ENCODE measurements at places on chromosomes 7 and 10.
A peak's percentile ranks its signal among the peaks of the same experiment; 100 is the strongest.

GRCh38 chr7:151724250-151724915 lies 152.5 kb downstream of the PRKAG2 start:
- no peak for DNase-seq

DNA sequence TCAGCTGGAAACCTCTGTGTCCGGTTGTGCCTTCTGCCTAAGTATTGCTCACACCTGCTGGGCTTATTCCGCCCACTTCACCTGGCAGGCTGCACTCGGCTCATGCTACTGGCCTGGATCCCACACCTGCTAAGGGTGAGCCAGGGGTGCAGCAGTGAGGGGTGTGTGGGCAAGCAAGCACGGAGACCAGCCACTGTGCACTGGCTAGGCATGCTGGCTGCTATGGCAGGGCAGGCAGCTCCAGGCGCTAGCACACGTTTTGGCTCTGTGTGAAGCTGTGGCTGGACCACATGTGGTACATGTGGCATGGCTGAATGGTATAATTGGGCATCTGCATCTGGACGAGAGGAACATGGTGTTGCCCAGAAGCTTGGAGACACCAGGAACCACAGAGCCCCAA lies 940.7 kb downstream of the NRG3 start:
- no peak for DNase-seq

DNA sequence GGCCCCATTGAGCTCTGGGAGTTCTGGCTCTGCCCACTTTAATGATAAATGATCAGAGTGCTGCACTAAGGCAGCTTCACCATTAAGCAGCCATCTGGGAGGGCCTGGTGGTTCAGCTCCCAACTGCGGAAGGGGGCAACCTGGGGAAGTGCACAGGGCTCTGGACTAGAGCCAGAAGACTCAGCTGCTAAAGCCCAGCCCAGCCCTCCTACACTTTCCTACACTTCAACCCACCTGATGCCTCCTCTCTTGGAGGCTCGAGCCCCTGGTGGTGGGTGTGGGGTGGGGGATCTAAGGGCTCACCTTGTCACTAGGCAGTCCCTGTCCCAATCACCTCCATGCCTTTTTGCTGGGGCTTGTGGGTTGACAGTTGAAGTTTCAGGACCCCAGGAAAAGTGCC lies 60.6 kb upstream of the ANTXRL start:
- DNase-seq: no peak

DNA sequence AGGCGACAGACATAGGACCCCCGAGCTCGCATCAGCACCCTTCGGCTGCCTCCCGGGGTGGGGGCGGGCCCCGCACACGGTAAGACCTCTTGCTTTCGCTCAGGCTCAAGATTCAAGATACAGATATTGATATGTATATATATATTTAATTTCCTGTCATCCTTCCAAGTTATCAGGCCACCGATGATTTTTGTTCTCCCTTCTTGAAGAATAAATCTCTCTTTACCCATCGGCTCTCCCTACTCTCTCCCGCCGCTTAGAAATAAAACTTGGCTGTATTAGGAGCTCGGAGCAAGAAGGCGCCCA lies 603 bp downstream of the ADRA2A start:
- no peak for DNase-seq

DNA sequence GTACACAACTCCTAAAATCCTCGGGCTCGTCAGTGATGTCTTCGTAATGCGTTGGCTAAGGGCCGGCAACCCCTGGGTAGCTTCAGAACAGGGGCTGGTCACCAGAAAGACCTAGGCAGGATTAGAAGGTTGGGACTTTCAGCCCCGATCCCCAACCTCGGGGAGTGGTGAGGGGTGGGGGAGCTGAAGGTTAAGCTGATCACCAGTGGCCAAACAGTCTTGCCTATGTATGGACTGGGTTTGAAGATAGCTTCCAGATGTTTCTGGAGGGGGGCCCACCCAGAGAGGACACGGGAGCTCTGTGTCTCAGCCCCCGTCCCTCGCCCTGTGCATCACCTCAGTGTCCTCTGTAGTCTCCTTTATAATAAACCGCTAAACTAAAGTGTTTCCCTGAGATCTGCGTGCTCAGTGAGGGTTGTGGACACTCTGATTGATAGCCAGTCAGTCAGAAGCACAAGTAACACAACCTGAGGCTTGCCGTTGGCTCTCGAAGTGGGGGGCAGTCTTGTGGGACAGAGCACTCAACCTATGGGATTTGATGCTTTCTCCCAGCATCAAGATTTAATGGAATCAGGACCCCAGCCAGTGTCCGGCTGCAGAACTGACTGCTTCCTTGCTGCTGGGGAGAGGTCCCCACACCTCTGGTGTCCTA lies 10.0 kb downstream of the PPP2R2D start:
- no peak for DNase-seq

DNA sequence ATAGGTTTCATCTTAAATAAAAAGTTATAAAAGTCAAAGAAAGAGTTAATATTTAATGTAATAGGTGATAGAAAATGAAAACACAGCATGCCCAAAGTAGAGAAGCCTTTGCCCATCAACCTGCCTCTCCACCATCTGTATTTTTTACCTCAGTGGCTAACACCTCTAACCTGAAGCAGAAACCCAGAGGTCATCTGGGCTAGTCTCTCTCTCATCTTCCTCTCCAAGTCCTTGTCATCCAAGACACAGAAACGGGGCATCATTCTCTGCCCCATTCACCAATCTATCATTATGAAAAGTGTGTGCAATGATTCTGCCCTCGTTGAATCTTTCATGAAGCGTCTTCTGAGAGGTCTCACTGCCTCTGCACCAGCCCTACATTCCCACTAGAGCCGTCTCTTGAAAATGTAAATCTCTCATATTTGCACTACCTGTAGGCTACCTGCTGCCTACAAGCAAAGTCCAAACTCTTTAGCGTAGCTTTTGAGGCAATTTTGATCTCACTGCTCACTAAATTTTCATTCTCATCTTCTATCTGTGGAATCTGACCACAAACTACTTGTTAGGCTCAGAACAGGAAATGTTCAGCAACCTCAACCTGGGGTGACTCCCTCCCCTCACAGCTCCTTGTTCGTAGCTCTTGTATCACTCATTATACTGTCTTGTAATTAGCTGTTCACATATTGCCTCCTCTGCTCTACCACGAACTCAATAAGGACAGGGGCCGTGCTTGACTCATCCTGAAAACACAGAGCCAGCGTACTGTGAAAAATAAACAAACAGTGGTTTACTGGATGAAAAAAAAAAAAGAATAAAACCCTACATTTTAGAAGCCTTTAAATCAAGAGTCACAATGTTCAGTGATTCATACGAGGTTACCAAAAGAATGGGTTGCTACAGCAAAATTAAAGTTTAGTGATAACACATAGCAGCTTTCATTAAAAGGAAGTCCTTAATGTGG lies 83.1 kb downstream of the CTNNA3 start:
- DNase-seq: no peak

DNA sequence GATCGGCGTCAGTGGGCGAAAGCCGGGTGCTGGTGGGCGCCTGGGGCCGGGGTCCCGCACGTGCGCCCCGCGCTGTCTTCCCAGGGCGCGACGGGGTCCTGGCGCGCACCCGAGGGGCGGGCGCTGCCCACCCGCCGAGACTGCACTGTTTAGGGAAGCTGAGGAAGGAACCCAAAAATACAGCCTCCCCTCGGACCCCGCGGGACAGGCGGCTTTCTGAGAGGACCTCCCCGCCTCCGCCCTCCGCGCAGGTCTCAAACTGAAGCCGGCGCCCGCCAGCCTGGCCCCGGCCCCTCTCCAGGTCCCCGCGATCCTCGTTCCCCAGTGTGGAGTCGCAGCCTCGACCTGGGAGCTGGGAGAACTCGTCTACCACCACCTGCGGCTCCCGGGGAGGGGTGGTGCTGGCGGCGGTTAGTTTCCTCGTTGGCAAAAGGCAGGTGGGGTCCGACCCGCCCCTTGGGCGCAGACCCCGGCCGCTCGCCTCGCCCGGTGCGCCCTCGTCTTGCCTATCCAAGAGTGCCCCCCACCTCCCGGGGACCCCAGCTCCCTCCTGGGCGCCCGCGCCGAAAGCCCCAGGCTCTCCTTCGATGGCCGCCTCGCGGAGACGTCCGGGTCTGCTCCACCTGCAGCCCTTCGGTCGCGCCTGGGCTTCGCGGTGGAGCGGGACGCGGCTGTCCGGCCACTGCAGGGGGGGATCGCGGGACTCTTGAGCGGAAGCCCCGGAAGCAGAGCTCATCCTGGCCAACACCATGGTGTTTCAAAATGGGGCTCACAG lies 1.1 kb downstream of the EGFR start:
- peak; percentile 55 for DNase-seq

- no peak for DNase-seq
These were observed 446.4 kb upstream of the PFKP start for GRCh38 chr10:2620827-2621521.

GRCh38 chr7:135512135-135512887 lies 2.4 kb upstream of the CNOT4 start:
- DNase-seq: peak; percentile 78

DNA sequence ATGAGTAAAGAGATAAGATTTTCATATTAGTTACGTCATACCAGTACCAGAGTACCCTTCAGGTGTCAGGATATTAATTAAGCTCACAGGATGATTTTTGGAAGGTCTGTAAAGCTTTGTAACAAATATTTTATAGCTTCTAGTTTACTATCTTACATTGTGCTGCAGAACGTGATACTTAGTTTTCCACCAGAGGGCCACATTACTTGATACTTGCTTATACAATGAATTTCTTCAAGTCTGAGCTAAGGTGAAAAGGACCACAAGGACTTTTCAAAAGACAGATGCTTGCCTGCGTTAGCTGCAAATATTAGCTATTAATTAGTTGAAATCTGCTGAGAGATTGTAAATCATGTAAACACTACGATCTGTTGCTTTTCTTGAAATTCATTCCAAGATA lies 12.2 kb downstream of the FOXP2 start:
- peak; percentile 43 for DNase-seq

DNA sequence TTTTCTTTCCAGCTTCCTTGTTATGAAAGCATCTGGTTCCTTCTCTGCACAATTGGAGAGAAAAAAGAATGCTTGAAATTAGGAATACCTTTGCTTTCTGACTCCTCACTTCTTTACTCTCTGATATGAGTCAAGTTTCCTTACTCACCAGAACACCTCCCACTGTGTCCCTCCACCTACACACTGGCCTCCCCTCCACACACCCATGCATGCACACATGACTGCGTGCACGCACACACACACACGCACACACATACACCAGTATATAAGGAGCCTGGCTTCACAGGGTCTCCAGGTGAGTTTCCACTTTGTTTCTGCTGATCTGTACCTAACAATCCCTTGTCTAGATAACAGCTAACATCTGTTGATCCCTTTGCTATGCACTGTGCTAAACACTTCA lies 11.4 kb upstream of the PTER start:
- no peak for DNase-seq

- DNase-seq: peak; percentile 99
These were observed 22.9 kb upstream of the ELFN1 start for GRCh38 chr7:1646957-1647891.

- DNase-seq: no peak
These were observed 7.1 kb downstream of the CAMK2G start for GRCh38 chr10:73867126-73867807.

DNA sequence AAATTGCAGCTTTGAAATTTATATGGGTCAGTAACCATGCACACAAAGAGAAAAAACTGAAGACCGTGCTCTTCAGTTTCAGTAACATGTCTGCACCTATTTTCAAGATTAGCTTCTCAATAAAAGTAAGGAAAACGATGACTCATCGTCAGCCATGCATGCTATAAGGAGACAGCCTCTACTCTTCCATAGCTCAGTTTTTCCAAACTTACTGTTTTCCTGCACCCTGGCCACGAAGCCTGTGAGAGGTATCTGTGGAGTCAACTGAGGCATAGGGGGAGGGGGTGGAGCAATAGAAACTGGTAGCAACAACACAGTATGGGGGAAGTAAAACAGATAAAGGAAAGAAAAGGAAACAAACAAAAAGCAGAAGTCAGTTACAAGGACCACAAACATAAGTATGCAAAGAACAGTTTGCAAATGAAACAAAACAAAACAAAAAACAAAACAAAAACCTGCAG lies 58.0 kb downstream of the PDSS1 start:
- no peak for DNase-seq

- peak; percentile 56 for DNase-seq
These were observed 40.6 kb downstream of the PYROXD2 start for GRCh38 chr10:98374217-98374985.

DNA sequence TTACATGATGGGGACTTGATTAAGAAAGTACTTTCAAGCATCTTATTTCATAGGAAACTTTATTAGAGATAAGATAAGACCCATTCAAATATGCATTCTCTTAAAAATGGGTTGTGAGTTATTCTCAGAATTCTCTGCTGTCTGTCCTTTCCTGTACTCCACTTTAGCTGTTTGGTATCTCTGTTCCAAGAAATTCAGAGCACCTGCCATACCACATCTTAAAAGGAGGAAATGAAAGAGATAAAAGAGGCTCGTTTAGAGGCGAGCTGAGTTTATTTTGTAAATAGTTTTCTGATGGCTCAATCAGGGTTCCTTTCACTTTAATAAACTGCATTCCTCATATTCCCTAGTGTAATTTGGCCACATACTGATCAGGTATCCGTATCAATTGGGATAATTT lies 87.2 kb downstream of the MDFIC start:
- DNase-seq: no peak

DNA sequence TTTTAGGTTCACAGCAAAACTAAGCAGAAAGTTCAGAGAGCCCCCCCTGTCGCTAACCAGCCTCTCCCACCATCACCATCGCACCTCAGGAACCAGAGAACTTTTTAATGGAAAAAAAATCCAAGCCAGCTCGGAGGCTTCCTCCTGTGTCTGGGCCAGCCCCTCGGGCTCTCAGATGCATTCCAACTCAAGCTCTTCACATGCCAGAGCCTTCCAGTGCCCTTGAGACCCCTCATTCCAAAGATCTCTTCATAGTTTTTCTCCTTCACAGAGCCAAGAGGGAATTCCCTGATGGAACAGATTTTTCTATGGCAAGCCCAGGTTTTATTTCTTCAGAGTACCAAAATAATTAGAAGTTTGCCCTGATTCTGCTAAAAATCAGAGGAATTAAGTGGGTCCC lies 153.4 kb upstream of the LANCL2 start:
- no peak for DNase-seq

GRCh38 chr10:3892440-3893425 lies 107.7 kb upstream of the KLF6 start:
- DNase-seq: no peak

DNA sequence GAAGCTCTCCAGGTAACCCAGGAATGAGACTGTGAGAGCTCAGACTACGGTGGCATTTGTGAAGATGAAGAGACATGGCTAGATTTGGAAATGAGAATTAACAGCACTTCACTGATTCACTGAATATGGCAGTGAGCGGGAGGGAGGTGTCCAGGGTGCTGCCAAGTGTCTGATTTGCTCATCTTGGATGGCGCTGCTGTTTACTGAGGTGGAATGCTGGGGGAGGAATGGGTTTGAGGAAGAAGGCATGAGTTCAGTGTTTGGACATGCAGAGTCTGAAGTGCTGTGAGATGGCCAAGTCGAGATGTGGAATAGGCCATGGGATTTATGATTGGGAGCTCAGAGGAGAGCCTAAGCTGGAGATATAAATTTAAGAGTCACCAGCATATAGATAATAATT lies 437.1 kb upstream of the NPVF start:
- no peak for DNase-seq

DNA sequence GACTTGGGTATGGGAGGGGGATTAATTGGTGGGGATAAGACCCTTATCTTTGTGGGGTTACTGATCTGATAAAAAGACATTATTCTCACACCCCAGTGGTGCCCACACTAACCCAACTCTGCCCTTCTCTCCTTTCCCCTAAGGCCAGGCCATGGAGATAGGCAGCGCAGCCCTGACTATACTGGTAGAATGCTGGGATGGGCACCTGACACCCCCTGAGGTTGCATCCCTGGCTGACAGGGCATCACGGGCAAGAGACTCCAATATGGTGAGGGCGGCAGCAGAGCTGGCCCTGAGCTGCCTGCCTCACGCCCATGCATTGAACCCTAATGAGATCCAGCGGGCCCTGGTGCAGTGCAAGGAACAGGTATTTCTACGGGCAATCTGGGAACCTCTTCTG lies 12.7 kb downstream of the ZSWIM8 start:
- no peak for DNase-seq
